ENCODE measurements at places on chromosomes 11 and 22. TPM values are rescaled to one million over a fixed set of nuclear protein-coding genes. Genes with fewer than 3 reads are reported as not detected.

The MUC15 gene
- total RNA-seq = not detected

The SCGB1A1 gene
- not detected for total RNA-seq

GRCh38 chr11:35030716-35031213 lies 108.2 kb upstream of the CD44 start:
- DNase-seq = no peak

DNA sequence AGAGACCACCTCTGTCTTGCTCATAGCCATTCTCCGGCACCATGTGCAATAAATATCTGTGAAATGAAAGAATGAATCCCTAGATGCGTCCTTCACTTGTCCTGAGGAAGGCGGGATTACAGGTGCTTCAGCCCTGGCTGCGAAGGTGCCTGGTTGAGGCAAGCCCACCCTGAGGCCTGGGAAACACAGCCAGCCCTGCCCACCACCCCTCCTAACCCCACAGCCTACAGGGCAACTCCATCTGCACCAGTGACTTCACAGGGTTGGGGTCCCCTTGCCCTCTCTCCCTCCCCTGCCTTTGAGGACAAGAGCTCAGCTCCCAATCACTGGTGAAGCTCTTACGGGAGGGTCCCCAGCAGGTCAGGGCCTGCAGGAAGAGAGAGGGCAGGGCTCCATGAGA lies 17.5 kb upstream of the SCGB1A1 start:
- no peak for DNase-seq

DNA sequence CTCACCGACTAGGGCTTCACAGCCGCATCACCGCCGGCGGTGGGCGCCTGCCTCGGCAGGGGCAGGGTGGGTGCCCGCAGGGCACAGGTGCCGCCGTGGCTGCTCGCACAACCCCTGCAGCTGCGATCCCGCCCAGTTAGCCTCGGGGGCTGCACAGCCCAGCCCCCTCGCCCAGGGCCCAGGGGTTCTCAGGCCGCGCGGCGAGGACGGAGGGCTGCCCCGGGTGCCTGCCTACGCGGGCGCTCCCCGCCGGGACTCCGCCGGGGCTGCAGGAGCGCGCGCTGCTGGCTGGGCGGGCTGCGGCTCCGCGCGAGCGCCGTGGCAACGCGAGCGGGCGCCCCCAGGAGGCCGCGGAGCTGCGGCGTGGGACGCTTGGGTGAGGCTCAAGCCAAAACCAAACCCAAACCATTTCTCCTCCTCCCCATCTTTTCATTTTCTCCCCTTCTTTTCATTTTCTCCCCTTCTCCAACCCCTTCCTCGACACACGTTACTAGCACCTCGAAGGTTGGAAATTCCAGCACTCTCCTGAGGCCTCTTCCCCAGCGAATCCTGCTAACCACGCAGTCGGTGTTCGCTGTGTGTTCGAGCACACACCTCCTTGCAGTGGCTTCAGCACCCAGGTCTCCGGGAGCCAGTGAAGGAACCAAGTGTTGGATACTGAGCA lies at the start of gene MICAL3:
Gene MICAL3 (minus strand): TSS at position 286 of the 664 bp plus-strand sequence. CDS start 117,749 bp downstream, outside the sequence.
- peak; percentile 88 for DNase-seq

GRCh38 chr11:135008001-135008405 lies 596.0 kb upstream of the B3GAT1 start:
- no peak for DNase-seq

- no peak for DNase-seq
These were observed 59.4 kb upstream of the CD44 start for GRCh38 chr11:35079611-35080010.

DNA sequence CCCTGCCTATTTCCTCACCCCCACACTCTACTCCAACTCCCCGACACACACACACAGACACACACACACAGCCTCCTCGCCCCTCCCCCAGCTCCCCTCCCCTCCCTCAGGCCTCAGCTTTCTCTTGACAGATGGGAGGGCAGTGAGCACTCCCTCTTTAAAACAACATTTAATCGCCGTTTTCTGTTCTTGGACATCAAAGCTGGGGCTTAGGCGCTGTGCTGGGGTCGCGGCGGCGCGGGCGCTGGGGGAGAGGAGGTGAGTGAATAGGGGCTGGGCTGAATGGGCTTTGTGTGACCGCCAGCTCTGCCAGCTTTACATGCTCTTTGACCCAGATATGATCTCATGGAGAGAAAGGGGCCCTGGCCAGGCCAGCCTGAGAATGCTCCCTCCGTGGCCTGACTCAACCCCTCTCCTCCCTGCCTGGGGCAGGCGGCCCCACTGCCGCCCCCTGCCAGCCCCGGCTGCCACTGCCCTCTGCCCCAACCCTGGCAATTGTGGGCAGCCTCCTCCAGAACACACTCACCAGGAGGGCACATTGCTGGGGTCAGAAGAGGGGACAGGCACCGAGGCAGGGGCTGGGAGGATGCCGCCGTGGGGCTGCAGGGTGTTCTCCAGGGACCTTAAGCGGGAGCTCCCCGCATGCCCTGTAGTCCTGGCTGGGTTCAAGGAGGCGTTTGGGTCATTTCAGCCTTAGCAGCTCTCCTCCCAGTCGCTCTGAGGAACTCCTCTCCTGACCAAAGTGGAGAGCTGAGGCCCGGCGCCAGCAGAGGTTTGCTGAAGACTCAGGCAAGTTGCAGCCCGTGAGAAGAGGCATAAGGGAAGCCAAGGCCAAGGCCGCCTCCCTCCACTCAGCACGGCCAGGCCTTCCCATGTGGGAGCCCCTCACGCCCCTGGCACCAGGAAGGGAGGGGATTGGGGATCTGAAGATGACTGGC lies 38.3 kb upstream of the NNMT start:
- DNase-seq = no peak

DNA sequence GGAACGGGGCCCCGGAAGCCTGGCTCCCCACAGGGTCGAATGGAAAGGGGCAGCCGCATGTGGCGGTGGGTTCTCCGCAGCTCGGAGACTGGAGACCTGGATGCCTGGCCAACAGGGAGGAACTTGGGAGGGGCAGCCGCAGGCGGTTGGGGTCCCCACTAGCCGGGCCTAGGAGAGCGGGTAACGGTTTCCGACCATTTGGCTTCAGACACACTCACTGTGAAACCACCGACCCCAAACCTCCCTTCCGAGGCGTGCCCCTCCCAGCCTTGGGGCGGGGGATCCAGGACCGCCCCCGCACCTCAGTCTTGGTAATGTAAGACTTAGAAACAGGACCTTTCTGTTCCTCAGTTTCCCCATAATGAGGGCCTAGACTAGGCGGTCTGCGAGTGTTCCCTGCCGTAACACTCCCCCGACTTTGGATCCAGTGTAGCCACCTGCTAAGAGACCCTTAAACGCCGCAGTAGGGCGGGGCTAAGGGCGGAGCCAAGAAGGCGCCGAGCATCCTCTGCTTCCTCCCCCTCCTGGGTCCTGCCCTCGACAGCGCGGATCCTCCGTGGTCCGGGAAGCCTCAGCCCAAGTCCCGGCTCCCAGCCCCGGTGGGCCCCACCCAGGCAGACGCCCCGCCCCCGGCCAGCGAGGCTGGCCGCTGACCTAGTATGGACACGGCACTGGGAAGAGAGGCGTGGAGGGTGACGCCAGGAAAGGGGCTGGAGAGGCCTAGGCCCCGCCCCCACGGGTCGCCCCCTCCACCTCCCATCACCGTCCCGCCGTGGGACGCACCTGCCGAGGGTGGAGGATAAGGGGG lies 1.8 kb upstream of the RASGRP2 start:
- DNase-seq = peak; percentile 92
